Effector memory CD4-positive, alpha-beta T cell (primary cell): ENCODE measurements at places on chromosomes 2 and 18.
A peak's percentile ranks its signal among the peaks of the same experiment; 100 is the strongest.

GRCh38 chr2:141381946-141382345 lies 748.9 kb downstream of the LRP1B start:
- no peak for DNase-seq

DNA sequence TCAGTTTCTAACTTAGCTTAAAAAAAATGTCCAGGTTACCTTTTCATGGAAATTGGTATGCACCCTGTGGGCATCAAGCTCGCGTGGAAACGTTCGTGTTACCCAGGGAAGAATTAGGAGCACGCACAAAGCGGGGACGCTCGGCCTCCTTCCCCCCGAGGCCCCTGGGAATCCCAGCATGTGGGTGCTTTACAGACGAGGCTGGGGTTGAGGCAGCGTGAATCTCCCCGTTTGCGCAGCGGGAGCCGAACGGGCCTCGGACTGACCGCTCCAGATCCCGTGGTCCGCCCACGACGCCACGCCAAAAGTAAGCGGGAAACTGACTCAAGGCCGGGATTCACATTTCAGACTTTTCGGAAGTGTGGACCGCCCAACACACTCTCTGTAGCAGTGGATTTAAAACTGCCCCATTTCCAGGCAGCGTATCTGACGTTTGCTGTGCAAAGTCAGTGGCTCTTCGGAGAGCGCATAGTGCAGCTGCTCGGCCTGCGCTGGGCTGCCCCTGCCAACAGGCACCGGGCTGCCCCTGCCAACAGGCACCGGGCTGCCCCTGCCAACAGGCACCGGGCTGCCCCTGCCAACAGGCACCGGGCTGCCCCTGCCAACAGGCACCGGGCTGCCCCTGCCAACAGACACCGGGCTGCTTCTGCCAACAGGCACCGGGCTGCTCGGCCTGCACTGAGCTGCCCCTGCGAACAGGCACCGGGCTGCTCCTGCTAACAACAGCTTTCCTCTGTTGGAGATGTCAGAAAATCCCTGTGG lies 49.7 kb downstream of the SH3YL1 start:
- DNase-seq: no peak

GRCh38 chr18:30572214-30572613 lies 470.3 kb downstream of the DSC3 start:
- no peak for DNase-seq

DNA sequence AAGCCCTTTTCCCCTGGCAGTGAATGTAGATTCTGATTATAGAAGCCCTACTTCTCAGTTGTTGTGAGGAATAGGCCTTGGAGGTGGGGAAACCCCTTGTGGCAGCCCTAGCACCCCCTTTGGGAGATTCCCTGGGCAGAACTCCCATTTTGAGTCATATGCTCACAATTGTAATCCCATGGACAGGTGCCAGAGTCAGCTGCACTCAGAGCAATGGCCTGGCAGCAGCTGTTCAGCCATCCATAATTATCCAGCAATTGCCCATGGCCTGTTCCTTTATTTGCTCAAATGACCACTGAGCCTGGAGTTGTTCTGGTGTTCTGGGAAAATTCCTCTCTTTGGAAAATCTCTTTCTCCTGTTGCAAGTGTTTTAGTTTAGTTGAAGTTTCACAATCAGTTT lies 71.7 kb downstream of the PTRHD1 start:
- no peak for DNase-seq

- no peak for DNase-seq
These were observed 17.8 kb downstream of the SMAD7 start for GRCh38 chr18:48932822-48933510.

DNA sequence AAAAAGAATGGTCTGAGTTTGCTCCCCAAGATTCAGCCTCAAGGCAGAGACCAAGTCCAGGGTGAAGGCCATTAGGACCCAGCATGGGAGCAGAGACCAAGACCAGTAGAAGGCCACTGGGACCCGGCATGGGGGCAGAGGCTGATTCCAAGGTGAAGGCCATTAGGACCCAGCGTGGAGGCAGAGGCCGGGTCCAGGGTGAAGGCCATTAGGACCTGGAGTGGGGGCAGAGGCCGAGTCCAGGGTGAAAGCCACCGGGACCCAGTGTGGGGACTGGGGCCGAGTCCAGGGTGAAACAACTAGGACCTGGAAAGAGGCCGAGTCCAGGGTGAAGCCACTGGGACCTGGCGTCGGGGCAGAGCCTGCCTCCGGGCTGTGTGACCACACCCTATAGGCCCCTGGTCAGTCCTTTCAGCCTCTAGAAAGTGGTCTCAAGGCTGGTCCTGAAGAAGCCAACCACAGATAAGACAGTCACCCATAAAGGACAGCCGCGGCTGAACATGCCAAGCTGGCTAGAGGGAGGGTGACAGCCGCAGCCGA lies 113.8 kb upstream of the SALL3 start:
- no peak for DNase-seq

- DNase-seq: no peak
These were observed 15.6 kb downstream of the ARHGEF33 start for GRCh38 chr2:38905251-38905650.

DNA sequence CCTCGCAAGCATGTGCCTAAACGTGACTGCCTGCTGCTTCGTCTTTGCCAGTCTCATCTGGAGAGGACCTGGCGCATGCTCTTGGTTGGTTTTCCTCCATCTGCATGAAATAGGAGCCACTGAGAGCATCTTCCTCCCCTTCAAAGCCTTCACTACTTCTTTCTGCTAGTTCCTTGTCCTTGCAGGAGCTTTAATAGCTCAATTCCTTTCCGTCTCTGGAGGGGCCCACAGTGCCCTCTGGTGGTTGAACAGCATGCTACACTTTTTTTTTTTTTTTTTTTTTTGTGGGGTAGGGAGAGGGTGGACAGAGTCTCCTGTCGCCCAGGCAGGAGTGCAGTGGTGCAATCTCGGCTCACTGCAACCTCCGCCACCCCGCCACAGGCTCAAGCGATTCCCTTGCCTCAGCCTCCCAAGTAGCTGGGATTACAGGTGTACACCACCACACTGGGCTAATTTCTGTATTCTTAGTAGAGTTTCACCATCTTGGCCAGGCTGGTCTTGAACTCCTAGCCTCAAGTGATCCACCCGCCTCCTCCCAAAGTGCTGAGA lies 59.6 kb downstream of the SP110 start:
- DNase-seq: peak; percentile 23

DNA sequence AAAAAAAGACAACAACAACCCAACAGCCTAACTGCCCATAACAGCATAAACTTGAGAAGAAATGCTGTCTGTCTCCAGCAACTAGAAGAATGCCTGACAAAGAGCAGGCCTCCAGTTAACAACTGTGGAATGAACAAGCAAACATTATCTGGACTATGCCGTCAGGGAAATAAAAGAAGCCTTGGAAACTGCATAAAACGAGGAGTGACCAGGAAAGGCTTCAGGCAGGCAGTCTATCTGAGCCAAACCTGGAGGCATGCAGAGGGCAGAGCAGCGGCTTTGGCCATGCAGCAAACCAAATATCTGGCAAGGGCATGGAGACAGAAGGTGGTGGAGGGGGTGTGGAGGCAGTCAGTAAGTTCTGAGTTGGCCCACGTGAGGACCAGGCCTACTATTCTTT lies 11.1 kb downstream of the HES6 start:
- no peak for DNase-seq

DNA sequence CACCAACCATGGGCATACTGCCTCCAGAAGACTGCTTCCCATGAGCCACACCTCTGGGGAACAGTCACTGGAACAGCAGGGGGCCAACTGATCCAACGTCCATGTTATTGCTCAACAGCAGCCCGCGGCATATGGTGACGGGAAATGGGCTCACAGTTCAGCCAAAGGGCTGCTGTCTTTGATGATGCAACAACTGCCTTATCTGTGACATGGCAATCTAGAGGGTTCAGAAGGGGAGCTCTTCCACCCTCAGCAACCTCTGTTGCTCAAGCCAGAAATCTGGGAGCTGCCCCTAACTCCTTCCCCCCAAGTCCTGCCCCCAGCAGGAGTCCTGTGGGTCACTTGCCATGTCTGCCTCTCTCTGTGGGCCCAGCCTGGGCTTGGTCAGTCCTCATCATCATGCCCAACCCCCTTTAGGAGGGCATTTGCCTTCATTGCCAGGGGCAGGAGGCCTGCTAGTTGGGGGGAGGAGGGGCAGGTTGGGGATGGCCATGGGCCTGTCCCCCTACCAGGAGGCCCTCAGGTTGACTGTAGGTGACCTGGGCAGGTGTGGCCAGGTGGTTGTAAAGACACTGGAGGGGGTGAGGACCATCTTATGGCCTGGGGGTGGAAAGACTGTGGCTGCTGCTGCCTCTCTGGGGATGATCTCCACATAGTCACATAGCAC lies 212.9 kb downstream of the CYP26B1 start:
- no peak for DNase-seq

DNA sequence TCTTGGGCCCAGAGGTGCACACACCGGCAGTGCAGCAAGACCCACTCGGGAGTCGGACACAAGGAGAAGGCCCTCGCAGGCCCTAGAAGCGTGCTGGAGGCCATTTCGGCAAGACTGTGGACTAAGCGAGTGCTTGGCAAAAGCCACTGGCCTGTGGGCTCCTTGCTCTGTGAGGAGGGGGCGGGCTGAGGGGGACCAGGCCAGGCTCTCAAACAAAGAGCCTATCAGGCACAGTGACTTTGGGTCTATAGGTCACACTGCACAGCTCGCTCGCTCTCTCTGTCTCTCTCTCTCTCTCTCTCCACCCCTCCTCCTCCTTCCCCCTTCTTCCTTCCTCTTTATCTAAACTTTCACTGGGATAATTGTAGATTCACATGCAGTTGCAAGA lies 23.6 kb upstream of the ZCCHC2 start:
- DNase-seq: no peak

- no peak for DNase-seq
These were observed 172.5 kb downstream of the MYO1B start for GRCh38 chr2:191417746-191418145.

DNA sequence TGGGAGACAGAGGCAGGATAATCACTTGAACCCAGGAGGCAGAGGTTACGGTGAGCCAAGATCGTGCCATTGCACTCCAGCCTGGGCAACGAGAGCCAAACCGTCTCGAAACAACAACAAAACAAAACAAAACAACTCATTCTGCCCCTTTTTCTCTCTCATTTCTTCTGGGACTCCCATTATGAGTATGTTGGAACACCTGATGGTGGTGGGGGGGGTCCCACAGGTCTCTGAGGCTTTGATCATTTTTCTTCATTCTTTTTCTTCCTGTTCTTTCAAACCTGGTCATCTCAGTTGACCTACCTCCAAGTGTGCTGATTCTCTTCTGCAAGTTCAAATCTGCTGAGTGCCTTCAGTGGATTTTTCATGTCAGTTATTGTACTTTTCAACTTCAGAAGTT lies 8.2 kb upstream of the FAM161A start:
- no peak for DNase-seq

DNA sequence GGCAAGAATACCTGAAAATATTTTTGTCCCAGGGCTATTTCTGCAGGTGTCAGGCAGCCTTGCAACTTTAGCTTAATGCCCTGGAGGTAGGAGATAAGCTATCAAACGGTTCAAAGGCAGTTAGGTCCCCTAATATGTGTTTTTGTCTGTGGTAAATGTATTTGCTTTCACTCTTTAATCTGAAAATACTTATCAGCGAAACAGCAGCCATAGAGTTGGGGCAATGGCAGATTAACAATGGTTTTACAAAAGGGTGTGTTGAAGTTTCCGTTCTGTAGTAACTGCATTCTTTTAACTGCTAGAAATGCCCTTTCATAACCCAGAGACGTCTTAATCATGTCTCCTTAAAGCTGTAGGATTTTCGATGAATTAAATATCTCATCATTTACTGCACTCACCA lies 265.0 kb upstream of the TRIB2 start:
- DNase-seq: no peak

DNA sequence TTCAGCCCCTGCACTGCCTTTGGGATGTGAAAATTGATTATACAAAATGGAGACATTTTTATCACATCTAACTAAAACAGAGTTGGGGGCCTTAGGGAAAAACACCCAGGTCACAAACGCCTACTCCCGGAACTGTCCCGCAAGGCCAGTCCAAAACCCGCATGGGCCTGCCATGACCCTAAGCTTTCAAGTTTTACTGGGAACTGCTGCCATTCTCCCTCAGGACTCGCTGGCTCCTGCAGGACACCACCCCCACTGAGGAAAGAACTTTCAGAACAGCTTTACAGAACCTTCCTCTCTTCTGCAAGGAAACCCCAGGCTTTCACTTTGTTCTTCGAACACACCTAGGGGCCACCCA lies 320.4 kb upstream of the HS6ST1 start:
- no peak for DNase-seq

DNA sequence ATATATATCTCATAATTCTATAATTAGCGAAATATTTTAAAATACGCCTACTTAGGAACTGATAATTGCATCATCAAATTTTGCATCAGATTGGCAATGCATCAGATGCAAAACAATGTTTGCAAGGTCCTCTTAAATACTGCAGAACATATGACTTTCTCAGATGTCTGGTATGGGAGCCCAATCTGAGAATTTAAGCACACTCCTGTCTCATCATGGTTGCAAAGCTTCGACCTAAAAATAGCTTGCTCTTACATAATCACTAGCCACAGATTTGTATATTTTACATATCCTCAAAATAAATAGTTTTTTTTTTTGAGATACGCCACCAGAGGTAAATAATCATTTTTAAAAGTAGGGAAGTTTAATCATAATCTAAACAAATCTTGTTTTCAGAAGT lies 123.2 kb downstream of the CABYR start:
- DNase-seq: no peak

DNA sequence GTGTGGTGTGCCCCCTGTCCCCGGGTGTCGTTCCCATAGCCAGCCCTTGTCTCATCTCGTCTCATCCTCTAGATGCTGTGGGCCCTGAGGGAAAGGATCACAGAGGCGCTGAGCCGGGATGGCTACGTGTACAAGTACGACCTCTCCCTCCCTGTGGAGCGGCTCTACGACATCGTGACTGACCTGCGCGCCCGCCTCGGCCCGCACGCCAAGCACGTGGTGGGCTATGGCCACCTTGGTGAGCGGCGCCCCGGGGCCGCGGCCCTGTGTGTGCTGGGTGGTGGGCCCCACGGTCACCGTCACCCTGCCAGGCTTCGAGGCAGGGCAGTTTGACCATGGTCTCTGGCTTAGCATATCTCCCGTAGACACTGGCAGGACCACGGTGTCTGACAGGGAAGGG lies 20.8 kb upstream of the GAL3ST2 start:
- no peak for DNase-seq

DNA sequence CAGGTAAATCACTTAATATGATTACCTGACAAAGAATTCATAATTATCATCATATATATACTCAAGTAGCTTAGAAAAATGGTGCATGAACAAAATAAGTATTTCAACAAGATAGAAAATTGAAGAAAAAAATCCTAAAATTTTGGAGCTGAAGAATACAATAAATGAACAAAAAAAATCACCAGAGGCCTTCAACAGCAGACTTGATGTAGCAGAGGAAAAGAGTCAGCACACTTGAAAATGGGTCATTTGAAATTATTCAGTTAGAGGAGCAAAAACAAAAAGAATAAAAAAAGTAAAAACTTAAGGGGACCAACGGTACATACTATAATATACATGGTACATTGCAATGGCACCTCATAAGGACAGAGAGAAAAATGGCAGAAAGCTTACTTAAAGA lies 40.2 kb upstream of the CD226 start:
- no peak for DNase-seq

DNA sequence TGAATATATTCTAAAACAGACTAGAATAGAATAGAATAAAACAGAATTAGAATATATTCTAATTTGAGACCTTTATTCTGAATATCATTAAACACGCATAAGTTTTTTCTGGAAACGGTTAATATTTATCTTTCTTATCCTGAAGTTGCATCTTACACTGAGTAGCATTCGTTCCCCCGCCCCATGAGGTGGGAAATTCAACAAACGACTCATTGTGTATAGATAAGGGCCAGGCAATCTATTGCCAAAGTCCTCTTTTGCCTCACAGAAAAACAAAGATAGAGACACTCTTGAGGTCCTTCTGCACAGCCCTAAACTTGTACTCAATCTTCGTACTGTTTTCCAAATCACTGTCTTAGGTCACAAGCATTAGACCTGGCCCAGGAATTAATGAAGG lies 98.1 kb downstream of the COL6A3 start:
- no peak for DNase-seq
